HCEC 1CT (cell line): ENCODE measurements at places on chromosomes 6 and 20.

DNA sequence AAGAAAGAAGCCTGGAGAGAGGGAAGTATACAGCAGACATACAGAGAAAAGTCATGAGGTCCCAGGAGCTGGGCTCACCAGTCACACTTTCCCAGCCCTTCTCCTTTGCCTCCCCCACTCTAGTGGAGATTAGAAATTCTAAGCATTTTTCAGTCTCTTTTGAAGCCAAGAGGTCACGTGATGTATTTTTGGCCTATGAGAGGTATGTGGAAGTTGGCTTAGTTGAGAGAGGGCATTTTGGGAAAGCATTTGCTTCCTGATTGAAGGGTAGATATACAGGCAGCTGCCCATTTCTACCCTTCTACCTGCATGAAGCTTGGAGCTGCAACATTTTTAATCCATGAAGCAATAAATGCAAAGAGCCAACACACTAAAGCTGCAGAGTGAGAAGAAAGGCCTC, 106.0 kb upstream of the TNFAIP3 start:
- DNase-seq = no peak

GRCh38 chr6:64104051-64104450, 468.4 kb downstream of the PHF3 start:
- no peak for DNase-seq

GRCh38 chr6:44375071-44375470, 12.4 kb upstream of the CDC5L start:
- no peak for DNase-seq

- DNase-seq = no peak
Measured at GRCh38 chr6:3301506-3301905, 42.8 kb downstream of the PSMG4 start.

DNA sequence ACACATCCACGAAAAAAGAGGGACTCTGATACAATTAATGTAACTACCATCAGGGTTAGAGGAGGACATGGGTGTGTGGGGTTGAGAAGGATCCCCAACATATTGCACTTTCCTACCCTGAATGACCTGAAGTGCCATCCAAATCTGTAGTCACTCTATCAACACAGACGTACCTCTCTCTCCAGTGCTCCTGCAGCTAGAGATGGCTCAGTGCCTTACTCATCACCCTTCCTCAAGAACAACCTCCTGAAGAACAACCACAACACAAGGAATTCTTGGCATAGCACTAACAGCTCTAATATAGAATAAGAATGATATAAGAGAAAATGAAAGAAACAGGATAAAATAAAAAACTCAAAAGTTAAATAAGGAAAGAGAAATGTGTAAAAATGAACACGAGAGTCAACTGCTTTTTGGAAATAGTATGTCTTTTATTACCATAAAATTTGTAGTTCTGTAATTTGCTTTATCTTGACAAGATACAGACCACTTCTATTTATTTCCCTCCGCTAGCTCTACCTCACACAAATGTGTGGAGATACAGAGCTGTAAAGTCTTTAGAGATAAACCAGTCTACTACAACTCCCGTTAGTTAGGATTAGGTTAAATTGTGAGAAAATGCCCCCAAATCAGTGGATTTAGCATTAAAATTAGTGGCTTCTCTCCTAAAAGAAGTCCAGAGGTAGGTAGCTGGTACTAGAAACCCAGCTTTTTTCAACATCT, 63.9 kb downstream of the REV3L start:
- DNase-seq = peak; percentile 70

DNA sequence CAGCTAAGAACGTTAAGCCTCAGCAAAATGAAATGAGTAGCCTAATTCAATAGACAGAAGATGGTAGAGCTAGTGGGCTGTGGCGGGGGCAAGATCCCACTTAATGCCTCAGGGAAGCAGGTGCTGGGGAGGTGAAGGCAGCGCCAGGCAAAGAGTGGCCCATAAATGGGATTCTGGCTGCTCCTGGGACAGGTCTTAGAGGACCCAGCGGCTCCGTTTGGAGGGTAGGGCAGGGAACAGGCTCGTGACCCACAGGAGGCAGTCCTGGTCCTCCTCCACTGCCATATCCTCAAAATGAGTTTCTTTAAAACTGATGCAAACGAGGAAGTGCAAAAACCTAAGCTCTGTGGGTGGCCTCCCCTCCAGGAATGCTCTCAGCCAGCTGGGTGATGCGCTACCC, 32.7 kb downstream of the SAYSD1 start:
- no peak for DNase-seq
